ENCODE measurements at places on chromosomes 11 and 22.

DNA sequence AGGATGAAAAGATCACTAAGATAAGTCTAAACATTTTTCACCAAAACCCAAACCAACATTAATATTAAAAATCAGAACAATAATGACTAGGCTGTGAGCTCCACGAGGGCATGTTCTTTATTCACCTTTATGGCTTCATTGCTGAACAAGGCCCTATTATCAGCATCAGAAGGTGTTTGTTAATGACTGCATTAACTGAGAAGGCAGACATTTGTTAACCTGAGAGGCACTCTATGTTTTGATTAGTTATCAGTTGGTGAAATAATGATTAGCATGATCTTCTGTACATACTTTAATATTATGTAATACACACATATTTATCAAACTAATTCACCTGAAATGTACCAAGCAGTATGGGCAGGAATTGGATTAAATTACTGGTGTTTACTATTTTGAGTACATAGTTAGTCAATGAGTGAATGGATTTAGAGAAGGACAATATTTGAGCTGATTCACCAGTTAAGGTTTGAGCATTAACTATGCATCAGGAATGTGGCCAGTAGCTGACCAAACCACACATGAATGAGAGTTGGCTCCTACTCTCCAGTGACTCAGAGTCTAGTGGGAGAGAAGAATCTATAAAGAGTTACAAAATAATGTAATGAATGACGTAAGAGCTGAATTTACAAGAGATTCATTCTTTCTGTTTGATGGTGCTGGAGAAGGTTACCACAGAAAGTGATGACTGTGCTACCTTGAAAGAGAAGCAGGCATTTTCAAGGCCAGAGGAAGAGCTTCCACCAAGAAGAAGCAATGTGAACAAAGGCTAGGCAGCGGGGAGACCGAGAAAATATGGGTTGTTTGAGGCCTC, 6.7 kb downstream of the IL18 start:
- peak; percentile 99 for DNase-seq

DNA sequence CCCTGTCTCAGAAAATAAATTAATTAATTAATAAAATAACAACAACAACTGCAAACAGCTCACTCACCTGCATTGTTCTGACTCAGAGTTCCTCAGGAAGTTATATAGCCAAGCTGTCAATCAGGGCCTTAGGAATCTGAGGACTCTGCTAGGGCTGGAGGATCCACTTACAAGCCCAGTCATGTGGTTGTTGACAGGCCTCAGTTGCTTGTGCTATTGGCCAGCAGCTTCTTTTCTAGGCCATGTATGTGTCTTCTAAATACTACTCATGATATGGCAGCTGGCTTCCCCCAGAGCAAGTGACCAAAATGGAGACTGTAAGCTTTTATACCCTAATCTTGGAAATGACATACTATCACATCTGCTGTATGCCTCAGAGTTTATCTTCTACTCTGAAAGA, 20.8 kb upstream of the ATP5MG start:
- no peak for DNase-seq

DNA sequence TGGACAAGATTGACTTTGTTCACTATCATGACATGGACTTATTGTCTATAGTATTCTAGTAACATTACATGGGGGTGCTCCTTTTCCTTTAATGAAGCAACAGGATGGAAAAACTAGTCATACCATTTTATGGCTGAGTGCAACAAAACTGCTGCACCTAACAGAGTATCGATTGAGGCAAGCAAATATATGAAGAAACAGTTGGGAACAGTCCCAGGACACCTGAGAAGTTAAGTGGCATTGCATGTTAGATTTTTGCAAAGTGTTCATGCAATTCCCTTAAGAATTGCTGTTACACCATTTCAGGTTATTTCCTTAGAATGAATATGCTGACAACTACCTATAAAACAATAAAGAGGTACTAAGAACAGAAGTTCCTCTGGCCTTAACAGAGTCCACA, 541.5 kb upstream of the ANO3 start:
- no peak for DNase-seq

- DNase-seq = no peak
These were observed 79.5 kb upstream of the HMGXB4 start for GRCh38 chr22:35177811-35178210.

DNA sequence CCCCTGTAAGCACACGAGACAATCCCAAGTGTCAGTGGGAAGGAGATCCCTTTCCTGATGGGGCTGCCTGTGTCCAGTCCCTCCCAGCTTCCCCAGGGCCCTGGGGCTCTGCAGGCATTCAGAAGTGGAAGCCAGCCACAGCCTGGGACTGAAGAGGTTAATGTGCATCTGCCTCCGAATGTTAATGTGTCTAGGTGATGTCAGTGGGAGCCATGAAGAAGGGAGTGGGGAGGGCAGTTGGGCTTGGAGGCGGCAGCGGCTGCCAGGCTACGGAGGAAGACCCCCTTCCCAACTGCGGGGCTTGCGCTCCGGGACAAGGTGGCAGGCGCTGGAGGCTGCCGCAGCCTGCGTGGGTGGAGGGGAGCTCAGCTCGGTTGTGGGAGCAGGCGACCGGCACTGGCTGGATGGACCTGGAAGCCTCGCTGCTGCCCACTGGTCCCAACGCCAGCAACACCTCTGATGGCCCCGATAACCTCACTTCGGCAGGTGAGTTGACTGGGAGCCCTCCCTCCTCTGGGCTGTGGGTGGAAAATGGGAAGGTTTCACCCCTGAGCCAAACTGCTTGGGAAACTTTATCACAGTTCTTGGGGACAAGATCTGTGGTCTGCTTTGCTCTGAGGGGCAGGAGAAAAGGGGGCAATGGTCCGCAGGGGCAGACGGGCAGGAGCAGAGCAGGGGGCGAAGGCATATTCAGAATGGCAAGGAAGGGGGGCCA, at the start of gene MCHR1:
Gene MCHR1 (plus strand): TSS at position 236 of the 715 bp plus-strand sequence. CDS start 169 bp downstream, at position 405.
- no peak for DNase-seq

DNA sequence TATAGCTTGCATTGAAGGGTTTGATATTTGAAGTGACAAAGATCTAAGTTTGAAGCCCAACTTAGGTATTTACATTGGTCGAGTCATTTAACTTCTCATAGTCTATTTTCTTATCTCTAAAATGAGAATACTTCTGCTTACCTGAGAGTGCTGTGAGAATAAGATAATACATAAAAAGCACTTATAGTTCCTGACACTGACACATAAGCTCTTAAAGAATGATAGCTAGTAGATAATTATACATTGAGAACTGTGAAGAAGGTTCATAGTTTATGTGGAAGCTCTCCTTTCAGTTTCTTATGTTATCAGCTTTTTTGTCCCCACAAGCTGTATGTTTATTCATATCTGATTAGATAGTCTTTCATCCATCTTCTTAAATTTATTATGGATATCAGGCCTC, 4.8 kb downstream of the PPME1 start:
- no peak for DNase-seq

GRCh38 chr22:47203554-47203991, 441.1 kb downstream of the TBC1D22A start:
- no peak for DNase-seq

DNA sequence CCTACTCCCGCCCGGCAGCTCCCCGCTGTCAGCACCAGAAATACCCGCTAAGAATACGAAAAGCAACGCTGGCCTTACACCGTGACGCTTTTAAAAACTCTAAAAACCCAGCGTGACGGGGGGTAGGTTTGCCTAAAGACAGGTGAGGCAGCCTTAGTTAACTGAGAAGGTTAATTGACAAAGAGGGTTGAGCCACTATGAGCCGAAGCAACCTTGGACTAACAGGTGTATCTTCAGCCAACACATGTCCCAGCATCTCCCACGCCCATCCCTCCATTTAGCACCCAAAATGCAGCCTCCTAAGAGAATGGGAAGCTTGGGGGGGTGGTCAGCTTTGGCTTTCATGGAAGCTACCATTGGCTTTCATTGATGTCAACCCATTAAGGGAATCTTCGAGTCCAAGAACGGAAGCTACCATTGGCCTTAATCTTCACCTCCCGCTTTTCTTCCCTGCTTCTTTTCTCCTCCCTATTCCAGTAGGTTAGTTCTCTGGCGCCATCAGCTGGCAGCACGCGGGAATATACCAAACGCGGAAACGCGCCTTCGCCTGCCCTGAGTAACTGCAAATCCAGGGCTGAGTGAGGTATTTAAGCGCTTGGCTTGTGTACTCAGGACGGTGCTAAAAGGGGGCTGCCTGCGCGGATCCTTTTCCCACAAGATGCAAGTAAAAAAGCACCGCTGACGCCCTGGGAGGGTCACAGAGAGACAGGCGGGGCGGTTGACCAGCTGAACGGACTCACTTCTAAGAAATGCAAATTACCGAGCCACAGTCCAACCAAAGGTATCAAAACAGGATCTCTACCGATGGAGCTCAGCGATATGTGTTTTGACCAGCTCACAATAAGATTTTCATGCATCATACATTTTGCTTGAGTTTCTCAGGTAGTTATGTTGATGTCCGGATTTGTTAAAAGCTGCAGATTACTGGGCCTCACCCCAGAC, 38.5 kb upstream of the GLYATL1 start:
- DNase-seq = peak; percentile 82

DNA sequence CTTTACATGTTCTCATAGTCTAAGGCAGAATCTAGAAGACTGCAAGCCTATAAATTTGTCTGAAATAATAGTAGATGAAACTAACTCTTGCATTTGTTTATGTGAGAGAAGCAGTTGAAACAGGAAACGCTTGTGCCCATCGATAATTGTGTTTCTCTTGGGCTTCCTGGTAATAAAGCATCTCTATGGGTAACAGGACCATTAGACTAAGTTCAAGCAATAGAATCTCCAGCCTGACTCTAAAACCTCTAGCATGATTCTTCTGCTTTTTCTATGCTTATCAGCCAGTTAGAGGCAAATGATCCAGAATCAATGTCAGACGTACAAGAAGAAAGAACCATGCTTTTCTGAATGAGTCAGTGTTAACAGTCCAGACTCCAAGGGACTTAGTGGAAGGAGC, 1734.4 kb downstream of the LRRC4C start:
- DNase-seq = no peak

DNA sequence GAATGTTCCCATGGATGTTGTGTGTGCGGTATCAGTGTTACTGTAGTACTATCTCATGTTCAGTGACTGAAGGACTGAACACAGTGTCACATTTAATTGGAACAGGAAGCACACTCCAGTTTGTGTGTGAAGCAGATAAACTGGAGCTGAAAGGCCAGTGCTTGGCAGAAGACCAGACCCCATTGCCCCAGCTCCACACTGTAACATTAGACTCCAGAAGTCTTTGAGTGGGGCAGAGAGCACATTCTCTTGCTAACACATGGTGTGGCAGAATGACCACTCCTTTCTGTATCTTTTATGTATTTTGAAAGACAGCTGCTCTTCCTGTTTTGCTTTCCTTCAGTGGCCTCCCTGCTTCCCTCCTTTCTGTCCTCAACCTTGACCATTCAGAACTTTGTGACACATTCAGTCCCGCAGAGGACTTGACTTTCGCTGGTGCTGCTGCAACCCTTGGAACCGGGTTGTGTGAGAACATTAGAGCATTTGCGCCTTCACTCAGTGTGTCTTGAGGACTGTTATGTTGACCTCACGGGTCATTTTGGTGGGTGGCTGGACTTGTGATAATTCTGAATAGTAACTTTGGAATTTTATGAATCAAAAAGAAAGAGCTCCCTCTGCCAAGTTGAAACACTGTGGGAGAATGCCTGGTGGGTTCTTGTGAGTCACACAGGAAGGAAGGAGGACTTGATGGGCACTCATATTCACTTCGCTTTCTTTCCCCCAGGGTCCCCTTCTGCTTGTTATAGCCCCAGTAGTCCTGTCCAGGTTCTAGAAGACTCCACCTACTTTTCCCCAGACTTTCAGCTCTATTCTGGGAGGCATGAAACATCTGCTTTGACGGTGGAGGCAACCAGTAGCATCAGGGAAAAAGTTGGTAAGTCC, 26.4 kb downstream of the AMOTL1 start:
- peak; percentile 90 for DNase-seq

DNA sequence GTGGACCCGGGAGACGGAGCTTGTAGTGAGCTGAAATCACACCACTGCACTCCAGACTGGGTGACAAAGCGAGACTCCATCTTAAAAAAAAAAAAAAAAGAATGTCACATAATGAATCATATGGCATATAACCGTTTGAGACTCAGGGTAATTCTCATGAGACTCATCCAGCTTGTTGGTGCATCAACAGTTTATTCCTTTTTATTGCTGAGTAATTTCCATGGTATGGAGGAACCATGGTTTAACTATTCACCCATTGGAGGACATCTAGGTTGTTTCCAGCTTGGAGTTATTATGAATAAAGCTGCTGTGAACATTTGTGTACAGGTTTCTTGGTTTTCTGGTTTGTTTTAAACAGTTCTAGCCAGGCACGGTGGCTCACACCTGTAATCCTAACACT, 25.3 kb downstream of the PPARA start:
- DNase-seq = peak; percentile 66

DNA sequence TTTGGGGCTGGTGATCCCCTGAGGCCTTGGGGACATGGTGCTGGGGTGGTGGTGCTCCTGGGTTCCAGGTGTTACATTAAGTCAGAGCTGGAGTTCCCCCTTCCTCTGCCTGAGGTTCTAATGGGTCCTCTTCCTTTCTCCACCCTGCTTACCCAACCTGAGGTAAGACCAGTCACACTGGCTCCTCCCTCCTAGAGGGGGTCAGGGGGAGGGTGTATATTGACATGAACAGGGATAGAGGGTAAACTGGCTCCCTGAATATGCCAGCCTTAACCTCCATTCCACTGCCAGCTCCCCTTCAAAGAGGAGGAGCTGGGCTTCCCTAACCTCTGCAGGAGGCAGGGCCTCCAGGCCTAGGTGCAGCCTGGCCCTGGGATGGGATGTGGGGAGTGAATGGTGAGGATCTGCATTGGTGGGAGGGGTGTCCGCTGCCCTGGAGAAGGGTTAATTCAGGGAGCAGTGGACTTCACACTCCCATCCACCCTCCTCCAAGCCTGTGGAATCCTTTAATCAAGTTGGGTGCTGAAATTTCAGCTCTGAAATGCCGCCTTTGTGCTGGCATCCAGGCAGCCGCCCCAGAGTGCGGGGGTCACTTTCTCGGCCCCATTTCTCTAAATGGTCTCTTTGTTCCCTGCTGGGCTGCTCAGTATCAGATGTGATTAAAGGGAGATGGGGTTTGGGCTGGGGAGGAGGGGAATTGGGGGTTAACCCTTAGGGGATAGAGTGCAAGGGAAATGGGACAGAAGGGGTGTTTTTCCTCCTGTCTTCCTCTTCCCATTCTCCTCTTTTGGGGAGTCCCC, 15.2 kb downstream of the POLR2F start:
- DNase-seq = no peak

DNA sequence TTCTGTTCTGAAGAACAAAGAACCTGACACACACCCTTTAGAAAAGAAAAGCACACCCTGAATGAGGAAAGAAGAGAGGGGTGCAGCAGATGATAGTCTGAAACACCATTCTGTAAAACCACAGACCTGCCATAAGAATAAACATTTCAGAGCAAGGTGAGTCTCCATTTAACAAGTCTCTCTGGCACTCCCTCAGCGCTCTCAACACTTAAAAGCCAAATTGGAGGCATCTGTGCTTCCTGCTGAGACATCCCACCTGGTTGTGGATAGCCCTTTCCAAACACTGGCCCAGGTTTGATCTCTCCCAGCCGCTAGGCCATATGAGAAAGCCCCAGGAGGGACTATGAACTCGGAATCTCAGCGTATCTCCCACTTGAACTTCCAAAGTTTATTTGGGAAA, 36.3 kb downstream of the ETS1 start:
- DNase-seq = no peak

All from fibroblast of skin of abdomen (primary cell).